ENCODE measurements at places on chromosomes 16 and 17.

DNA sequence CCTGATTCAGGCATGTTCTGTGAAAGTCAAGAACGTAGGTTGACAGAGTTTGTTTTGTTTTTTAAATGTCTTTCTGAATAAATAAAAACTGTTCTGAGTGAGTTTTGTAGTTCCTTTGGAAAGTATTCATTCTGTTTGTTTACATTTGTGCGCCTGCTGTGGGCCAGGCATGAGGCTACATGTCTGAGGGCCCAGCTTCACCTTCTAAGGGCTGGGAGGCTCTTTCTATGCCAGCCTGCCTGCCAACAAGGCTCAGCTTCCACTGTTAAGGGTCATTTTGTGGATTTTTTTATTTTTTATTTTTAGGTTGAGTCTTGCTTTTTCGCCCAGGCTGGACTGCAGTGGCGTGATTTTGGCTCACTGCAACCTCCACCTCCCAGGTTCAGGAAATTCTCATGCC lies 6.1 kb downstream of the WWOX start:
- DNase-seq, result no peak

- no peak for DNase-seq
Observed at GRCh38 chr17:76753061-76753961, 15.4 kb downstream of the MFSD11 start.

- peak; percentile 83 for DNase-seq
Observed at GRCh38 chr16:15572329-15573001, 70.5 kb downstream of the MARF1 start.

- DNase-seq, result no peak
Observed at GRCh38 chr17:79907217-79907715, 68.0 kb upstream of the CBX4 start.

DNA sequence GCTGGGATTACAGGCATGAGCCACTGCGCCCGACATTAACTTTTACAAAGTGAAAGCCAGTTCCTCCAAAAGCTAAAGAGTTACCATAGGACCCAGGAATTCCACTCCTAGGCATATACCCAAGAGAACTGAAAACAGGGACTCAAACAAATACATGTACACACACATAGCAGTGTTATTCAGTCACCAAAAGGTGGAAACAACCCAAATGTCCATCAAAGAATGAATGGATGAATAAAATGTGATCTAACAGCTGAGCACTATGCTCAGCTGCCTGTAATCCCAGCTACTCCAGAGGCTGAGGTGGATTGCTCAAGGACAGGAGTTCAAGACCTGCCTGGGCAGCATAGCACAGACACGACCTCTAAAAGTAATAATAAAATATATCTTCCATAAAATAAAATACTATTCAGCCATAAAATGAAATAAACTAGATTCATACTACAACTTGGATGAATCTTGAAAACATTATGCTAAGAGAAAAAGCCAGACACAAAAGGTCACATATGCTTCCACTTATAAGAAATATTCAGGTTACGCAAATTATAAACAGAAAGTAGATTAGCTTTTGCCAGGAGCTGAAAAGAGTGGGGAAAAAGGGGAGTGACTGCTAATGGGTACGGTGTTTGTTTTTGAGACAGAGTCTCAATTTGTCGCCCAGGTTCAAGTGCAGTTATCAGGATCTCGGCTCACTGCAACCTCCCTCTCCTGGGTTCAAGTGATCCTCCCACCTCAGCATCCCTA lies 9.3 kb upstream of the USP7 start:
- no peak for DNase-seq

DNA sequence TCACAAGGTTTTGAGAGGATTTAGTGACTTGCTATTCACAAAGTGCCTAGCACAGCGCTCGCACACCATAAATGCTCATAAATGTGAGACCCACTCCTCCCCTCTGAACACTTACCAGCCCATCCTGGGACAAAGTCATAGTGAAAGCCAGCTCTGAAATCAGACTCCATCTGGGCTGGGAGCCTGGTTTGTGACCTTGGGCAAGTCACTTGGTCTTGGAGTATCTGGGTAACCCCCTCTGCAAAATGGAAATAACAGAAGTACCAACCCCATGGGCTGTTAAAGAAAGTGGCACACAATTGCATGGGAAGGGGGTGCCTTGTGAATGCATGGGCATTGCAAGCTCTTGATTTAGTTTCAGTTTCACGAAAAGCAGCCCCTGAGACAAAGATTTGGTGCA lies 104.7 kb upstream of the CDH5 start:
- no peak for DNase-seq

GRCh38 chr17:44749076-44749979 lies 9.5 kb upstream of the ADAM11 start:
- DNase-seq, result no peak

DNA sequence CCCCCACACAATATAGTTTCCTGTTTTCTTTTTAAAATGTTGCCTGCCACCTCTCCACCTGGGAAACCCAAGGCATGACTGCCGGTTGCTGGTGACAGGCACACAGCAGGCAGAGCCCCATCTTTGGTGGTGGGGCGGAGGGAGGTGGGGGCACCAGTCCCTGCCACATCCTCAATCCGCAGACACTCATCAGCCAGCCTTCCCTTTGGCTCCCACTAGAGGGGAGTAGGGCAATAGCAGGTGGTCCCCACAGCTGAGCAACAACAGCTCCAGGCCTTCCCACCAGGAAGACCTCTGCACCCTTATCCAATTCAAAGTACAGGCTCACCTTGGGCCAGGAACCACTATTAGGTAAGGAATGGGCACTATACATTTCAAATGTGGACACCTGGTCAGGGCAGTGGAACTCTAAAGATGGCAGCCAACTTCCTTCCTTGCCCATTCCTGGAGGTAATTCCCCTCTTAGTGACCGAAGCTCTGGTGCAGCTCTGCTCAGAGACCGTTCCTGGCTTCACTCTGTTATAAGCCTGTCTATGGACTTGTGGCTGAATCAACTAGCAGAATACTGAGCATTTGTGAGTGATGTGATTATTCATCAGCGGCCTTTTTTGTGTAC lies 13.9 kb downstream of the RECQL5 start:
- DNase-seq, result peak; percentile 38

DNA sequence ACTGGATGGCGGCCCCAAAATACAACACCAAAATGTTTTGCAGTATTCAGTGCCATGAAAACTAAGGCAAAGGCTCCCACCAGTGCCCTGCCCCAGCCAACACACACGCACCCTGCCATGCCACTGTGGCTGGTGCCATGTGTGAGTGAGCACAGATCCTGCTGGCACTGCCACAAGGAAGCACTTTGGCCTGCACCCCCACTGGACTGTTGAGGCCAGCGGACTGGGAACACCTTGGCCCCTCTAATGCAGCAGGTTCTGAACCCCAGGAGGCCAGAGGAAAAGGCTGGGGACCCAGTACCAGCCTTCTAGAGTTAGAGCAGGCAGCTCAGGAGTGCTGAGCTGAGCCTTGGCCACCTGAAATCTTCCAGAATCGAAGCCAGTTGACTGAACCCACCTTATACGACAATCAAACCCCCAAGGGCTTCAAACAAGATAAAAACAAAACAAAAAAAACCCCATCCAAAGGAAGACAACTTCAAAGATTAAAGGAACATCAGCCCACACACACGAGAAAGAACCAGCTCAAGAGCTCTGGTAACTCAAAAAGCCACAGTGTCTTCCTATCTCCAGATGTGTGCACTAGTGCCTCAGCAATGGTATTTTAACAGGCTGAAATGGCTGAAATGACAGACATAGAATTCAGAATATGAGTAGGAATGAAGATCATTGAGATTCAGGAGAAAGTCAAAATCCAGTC lies 21.5 kb downstream of the NLRP1 start:
- DNase-seq, result no peak

GRCh38 chr16:8776129-8776584 lies 21.3 kb downstream of the TMEM186 start:
- DNase-seq, result no peak

- peak; percentile 86 for DNase-seq
Observed at GRCh38 chr17:72976971-72977770, 115.3 kb downstream of the SLC39A11 start.

- DNase-seq, result peak; percentile 97
Observed at GRCh38 chr17:77475016-77475976, 334.5 kb downstream of the SEC14L1 start.

DNA sequence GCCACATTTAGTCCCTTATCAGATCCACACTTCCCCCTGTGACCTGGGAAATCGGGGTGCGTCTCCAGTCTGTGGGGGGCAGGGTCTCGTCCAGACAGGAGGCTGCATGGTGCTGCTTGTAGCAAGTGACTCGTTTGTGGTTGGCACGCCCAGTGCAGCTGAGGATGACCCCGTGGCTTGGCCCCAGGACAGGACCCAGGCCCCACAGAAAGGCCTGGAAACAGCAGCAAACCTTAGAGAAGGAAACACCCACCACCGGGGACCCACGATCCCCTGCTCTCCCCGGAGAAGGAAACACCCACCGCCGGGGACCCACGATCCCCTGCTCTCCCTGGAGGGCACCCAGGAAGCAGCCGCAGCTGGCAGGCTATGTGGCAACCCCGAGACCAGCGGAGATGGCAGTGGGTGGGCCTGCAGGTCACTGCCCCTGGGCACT lies 8.2 kb upstream of the C16orf95 start:
- DNase-seq, result no peak

GRCh38 chr16:70380248-70380918 lies 33.7 kb downstream of the DDX19A start:
- DNase-seq, result peak; percentile 82

GRCh38 chr16:89120921-89121351 lies 27.3 kb downstream of the ACSF3 start:
- no peak for DNase-seq

GRCh38 chr17:45794840-45795239 lies 10.7 kb downstream of the CRHR1 start:
- peak; percentile 12 for DNase-seq

DNA sequence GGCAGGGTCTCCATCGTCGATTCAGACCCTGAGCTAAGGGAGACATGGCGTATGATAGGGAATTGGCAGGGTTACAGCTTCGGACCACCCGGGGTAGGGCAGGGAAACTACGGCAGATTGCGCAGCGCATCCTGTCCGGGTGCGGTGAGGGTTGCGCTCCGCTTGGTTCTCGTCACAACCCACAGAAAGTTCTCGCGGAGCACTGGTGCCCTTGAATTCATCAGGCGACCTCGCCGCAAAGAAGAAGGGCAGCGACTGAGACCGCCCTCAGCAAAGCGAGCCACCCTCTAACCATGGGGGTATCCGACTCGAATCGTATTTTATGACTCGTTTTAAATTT lies 1.2 kb downstream of the HS3ST3B1 start:
- DNase-seq, result peak; percentile 59

DNA sequence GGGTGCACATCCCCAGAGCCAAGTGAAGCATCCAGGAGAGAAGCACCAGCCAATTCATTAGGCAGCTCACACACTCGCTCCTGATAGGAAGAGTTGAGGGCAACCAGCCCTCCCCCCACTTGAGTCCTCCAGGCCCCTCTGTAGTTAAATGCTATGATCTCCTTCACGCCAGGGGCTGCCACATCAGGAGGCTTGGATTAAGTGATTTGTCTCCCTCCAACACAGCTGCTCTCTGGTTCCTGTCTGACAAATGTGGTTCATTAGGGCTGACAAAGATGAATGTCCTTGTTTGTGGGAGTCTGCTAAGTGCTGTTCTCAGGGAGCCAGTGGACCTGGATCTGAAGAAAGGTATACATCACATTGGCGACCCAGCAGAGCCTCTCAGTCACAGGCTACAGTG lies 94.5 kb upstream of the WSCD1 start:
- no peak for DNase-seq

- no peak for DNase-seq
Observed at GRCh38 chr17:80889231-80890195, 102.1 kb upstream of the CHMP6 start.

- DNase-seq, result no peak
Observed at GRCh38 chr17:65841089-65841488, 279.6 kb upstream of the AXIN2 start.

DNA sequence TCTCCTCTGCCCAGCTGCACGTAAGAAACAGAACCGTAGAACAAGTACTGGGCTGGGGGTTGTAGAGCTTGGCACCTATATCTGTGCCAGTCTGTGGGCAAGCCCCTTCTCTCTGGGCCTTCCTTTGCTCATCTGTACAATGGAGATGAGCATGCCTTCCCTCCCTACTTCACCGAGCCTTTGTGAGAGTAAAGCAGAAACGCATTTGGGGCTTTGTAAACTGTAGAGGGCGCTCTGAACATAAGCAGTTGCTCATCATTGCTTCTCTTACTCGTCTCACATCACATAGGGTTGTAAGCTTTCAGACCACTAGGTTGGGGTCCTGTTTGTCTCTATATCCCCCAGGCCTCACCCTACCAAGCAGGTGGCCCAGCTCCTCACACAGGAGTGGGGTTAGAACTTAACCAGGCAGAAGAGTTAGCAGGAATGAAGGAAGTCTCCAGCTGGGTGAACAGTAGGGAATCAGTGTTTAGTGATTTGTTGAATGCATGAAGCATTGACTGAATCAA lies 15.1 kb downstream of the SAMD14 start:
- DNase-seq, result peak; percentile 70

GRCh38 chr17:82309656-82310570 lies 7.5 kb downstream of the CD7 start:
- no peak for DNase-seq

DNA sequence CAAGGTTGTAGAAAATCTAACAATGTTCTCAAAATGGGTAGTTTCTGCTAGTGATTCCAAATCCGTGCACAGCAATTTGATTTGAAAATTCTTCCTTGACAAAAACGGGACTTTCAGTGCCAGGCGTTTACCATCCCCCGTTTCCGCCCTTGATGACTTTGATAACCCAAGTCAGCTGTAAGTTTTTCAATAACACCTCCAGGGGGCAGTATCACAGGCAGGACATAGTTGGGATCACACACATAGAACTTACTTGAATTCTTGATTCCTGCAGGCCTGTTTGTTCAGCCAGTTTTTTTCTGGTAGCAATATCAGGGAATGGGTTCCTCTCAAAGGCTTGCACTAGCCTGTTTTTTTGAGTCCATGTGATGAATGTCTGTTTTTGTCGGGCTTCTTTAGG lies 5.6 kb downstream of the DUXB start:
- no peak for DNase-seq

DNA sequence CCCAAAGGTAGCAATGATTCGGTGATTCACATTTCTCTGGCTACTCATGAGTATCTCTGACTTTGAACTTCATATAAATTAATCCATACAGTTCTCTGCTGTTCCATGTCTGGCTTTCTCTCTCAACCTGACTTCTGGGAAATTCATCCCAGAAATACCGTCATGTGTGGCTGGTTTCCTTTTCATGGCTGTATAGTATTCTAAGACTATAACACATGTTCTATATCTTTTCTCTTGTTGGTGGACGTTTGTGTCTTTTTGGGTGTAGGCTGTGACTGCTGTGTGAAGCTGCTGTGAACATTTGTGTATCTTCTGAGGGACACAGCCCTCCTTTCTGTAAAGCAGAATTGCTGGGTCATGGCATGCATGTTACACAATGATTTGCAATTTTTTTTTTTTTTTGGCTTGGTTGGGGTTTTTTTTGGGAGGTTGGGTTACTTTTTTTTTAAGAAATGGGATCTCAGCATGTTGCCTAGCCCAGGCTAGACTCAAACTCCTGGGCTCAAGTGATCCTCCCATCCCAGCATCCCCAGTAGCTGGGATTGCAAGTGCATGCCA lies 6.3 kb downstream of the TTYH2 start:
- no peak for DNase-seq

Data from amniotic epithelial cell (primary cell).